ENCODE measurements at places on chromosomes 7 and 10.

- DNase-seq, result no peak
Observed at GRCh38 chr10:82221601-82222149, 346.7 kb downstream of the NRG3 start.

GRCh38 chr7:135975166-135975565 is 2.0 kb downstream of the MTPN start:
- DNase-seq, result no peak

GRCh38 chr7:131071786-131072504 is 255.7 kb upstream of the MKLN1 start:
- DNase-seq, result peak; percentile 97

- peak; percentile 27 for DNase-seq
Observed at GRCh38 chr10:72794260-72794659, 99.3 kb upstream of the OIT3 start.

DNA sequence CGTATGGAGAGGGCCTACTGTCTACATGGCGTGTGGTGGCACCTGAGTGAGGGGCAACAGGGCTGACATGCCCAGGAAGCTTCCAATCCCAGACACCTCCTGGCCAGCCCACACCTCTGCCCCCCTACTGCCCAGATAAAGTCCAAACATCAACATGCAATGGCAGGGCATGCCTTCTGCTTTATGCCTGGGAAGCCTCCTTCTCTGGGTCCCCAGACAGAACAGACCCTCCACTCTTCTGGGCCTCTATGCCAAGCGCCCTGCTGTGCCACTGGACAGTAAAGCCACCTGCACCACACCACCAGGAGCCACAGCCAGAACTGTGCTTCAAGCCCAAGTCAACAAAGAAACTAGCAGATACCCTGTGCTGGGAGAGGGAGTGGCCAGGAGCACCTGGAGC is 12.5 kb downstream of the TMEM72 start:
- no peak for DNase-seq

GRCh38 chr7:47691988-47692387 is 110.1 kb upstream of the TNS3 start:
- DNase-seq, result no peak

DNA sequence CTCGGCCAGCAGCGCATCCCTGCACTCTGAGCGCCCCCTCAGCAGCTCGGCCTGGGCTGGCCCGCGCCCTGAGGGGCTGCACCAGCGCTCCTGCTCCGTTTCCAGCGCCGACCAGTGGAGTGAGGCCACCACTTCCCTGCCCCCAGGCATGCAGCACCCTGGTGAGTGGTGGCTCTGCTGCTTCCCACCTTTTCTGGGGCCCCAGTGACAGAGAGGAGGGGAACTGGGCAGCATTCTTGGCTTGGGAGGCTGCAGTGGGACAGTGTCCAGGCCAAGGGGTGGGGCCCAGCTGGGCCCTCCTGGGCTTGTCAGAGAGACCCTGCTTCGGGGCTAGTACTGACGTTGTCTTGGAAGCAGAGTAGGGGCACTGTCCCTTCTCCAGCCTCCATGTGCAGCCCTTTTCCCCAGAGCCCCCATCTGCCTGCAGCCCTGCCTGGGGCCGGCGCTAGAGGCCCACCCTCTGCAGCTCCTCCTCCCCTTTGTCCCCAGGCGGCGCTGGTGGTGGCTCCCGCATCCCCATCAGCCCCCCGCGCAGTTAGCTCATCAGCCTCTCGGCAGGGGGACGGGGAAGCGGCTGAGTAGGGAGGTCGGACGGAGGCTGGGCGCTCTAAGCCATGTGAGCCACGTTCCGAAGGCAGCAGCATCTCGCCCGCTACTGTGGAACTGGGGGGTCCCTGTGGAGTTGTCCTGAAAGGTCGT is 29.2 kb downstream of the GBX1 start:
- no peak for DNase-seq

- DNase-seq, result peak; percentile 77
Observed at GRCh38 chr7:87474533-87475358, 734 bp downstream of the ABCB4 start.

DNA sequence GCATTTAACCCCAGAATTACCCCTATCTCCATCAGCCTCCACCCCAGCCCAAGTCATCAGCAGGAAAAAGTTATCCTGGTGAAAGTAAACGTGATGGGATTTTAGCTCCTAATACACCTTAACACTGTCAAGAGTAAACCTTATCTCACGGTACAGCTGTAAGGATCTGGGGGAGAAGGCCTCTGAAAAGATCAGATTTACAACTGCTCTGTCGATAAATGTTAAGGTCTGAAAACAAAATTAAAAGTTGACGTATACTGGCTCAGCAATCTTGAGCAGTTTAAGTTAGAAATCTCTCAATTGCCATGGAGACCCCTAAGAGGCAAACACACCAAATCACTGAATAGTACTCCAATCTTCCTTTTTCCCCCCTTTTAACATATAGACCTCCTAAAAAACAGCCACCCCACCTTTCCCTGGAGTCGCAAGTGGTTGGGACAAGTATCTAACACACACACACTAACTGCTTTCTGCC is 6.1 kb downstream of the SKAP2 start:
- no peak for DNase-seq

DNA sequence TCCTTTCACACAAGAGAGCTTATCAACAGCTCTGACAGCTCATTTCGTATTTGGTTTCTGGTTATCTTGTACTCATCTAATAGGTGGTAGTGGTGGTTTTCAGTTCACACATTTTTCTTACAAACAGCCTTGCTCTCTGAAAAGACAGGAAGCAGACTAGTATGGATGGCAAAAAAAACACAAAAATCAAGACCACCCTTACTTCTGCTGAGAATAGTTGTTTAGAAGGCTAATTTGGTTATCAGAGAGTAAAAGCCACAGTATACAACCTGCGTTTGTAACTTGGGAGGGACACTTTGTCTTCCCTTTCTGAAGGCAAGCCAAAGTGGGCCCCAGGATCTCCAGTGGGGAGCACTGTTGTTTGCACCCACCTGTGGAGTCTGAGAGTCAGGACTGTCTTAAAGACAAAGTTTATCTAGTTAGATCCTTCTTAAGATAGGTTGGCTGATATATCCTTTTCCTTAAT is 68.0 kb downstream of the PIP4K2A start:
- no peak for DNase-seq

GRCh38 chr10:121792198-121792597 is 135.6 kb downstream of the ATE1 start:
- DNase-seq, result peak; percentile 7
